Activated B cell treated with CpG ODN at 0.5 μM for 24 hours (primary cell): ENCODE measurements at places on chromosomes 7 and 10. TPM values are rescaled to one million over a fixed set of nuclear protein-coding genes. Genes with fewer than 3 reads are reported as not detected.
A peak's percentile ranks its signal among the peaks of the same experiment; 100 is the strongest.

Gene ZWINT
- total RNA-seq = 5.0 and 6.6 TPM in 2 replicates

Gene OR6B1
- total RNA-seq = not detected in 2 replicates

Gene ANKRD22
- total RNA-seq = not detected in 2 replicates

- H3K27me3 ChIP-seq = no peaks in the 10 kb centered on the region
- no peak overlapping the region for H3K4me3 ChIP-seq
- no peak for DNase-seq
- H3K36me3 ChIP-seq = no peaks in the 10 kb centered on the region
- peaks cover 23% of the 10 kb centered on the region for H3K4me1 ChIP-seq
Measured at GRCh38 chr10:88198023-88198422, 334.6 kb downstream of the PTEN start.

- no peak overlapping the region for H3K4me3 ChIP-seq
- H3K27me3 ChIP-seq = no peaks in the 10 kb centered on the region
- H3K27ac ChIP-seq = peak overlapping the region; percentile 51
Measured at GRCh38 chr10:109913306-109913892, 9.9 kb downstream of the XPNPEP1 start.

DNA sequence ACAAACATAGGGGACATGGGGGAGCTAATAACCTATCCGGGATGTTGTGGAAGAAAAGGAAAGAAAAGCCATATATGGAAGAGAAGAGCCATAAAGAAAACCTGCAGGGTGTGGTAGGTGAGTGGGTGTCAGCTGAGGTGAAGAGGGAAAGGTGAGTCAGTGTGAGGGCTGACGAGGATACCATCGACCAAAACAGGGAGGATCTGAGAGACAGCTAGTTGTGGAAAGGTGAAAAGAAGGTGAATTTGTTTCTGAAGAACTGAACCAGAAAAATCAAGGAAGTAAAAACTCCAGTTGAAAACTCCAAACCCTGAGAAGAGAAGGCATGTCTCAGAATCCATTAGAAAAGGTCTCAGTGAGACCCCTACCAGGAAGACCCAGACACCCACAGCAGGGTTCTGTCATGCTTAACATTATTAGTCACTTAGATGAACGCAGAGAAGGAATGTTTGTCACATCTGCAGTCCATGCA, 4.1 kb downstream of the BLNK start:
- H3K4me1 ChIP-seq = peaks cover 81% of the 10 kb centered on the region
- DNase-seq = no peak
- peaks cover 82% of the 10 kb centered on the region for H3K36me3 ChIP-seq
- H3K4me3 ChIP-seq = peak overlapping the region; percentile 91
